ENCODE measurements at places on chromosomes 13 and 19.

DNA sequence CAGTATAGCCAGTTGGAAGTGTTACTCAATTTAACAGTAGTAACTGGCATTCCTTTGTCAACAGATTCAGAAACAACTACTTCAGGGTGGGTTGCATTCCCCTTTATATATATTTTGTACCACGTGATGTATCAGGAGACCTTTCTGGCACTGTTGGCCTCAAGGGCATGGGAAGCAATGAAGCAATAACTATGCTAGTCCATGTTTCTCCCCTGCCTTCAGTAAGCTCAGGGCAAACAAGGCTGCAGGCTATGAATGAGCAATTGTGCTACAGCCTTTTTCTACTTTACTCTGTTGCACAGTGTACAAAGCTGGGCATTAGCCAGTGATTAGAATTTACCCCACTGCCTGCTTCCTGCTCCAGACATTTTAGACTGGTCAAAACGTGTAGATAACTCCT is 348.8 kb downstream of the GPC5 start:
- DNase-seq = no peak

DNA sequence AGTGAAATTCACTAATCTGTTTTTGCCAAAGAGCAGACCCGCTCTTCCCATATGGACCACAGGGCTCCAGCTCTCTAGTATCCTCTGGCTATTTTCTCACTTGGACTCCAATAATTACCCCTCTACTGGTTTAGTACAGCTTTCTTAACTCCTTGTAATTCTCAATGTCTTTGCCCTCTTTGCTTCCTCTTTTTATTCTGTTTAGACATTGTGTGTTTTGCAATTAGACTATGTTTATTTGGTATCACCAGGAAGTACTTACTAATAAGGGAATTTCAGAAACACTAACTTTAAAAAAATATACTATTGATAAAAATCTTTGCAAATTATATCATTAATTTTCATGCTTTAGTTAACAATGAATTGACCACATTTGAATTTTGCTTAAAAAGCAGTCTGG is 111.6 kb upstream of the OBI1 start:
- no peak for DNase-seq

- DNase-seq = no peak
These were observed 23.4 kb downstream of the SMARCA4 start for GRCh38 chr19:10984166-10984735.

GRCh38 chr13:46720189-46720588 is 76.8 kb downstream of the ESD start:
- DNase-seq = no peak

- peak; percentile 31 for DNase-seq
These were observed 65.3 kb upstream of the ZNF681 start for GRCh38 chr19:23823952-23824389.

- no peak for DNase-seq
These were observed 3.8 kb upstream of the SLC7A9 start for GRCh38 chr19:32873247-32873959.

DNA sequence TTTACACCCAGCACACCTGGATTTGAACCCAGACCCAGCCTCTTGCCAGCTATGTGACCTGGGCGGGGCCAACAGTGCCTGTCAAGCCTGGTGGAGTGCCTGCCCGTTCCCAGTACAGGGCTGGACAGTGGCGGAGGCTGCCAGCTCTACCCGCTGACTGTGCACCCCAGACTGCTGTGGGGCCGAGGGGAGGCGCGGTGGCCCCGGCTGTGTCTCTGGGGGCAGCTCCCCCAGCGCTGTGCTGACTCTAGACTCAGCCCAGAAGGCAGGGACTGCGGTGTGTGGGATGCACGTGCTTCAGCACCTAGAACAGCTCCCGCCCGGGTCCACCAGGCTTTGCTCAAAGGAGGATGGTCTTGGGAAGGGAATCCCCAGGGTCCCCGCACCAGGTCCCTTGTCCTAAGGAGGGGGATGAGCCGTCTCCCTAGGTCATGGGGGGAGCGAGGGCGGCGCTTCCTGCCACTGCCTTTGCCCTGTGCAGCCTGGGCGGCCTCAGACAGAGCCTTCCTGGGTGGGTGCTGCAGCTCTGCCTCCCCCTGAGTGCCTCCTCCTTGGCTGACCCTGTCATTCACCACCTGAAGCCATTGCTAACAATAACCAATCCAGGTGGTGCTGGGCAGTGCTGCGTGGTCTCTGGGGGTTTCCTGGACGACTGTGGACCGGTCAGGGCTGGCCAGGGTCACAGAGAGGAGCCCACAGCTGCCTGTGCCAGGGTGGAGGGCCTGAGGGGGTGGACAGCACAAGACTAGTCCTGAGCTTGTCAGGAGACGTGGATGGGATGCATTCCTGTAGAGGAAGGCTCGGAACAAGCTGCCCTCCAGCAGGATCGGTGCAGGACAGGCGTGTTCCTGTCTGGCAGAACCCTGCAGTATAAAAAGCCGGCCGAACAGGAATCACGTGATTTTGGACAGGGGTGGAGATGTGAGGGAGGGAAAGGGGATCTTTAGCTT is 18.6 kb downstream of the TMEM255B start:
- peak; percentile 33 for DNase-seq

DNA sequence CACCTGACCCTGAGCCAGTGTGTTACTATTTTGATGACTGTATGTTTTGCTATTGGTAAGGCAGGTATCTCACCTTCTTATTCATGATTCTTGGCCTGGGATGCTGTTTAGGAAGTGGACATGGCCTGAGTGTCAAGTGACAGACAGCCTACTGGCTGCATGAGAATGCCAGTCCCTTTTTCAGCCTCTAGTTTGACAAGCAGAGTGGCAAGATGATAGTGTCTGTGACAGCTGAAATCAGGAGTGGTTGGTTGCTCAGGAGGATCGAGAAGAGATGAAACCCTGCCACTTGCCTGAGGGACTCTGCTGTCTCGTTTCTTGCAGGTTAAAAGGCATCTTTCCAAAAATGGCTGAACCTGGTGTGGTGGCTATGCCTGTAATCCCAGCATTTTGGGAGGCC is 7.1 kb upstream of the ELOF1 start:
- no peak for DNase-seq

- DNase-seq = no peak
These were observed 33.0 kb upstream of the IGFL1 start for GRCh38 chr19:46196410-46197124.

DNA sequence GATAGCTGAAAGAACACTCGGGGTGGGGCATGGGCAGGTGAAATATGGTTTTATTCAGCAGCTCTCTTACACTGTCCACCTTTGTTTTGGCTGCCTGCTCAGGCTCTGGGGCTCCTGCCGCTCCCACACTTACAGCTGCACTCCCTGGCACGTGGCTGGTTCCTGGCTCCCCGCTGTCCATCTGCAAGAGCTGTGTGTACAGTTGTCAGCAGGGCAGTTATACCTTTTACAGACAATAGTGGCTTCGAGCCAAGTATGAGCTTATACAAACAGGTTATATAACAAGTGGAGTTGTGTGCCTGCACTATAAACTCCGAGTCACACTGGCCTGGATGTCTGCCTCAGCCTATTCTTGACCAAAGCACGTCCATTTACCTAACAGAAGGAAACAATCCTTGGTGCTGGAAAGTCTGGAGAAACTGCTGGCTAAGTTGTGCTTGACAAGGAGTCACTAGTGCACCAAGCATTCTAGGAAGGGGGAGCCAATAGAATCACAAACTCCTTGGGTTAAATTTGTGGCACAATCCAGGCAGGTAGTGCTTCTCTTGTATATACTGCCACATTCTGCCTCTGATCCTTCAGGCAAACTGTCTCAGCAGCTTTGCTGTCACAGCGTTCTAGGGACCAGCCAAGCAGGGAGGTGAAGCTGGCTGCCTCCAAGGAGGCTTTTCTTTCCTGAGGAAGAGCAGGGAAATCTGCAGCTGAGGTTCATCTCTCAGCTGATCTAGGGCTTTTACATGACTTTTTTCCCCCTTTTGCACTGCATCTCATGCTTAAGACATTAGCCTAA is 68.2 kb downstream of the NHLRC3 start:
- DNase-seq = no peak

- DNase-seq = no peak
These were observed 6.3 kb upstream of the NLRP2 start for GRCh38 chr19:54959840-54960239.

- DNase-seq = no peak
These were observed 52.2 kb downstream of the WDFY2 start for GRCh38 chr13:51636349-51636890.

Data from endothelial cell (in vitro differentiated cells).